Endodermal cell (in vitro differentiated cells): ENCODE measurements at places on chromosomes 1 and 21. TPM values are rescaled to one million over a fixed set of nuclear protein-coding genes. Genes with fewer than 3 reads are reported as not detected.

The ADORA3 gene
- total RNA-seq: not detected in 2 replicates

The C1orf226 gene
- 6.2 to 8.0 TPM (median 6.7 TPM) in 3 replicates for total RNA-seq

The ABCA4 gene
- 0.86 to 1.6 TPM (median 0.92 TPM) in 3 replicates for total RNA-seq

The CATSPER4 gene
- total RNA-seq: 0.20 and 0.36 TPM in 2 replicates

The PCAT6 gene
- 3.1 to 16.5 TPM (median 5.0 TPM) in 3 replicates for total RNA-seq

The EPHX1 gene
- 45.3 to 79.3 TPM (median 49.2 TPM) in 3 replicates for total RNA-seq

The SLC30A10 gene
- total RNA-seq: 2.1 TPM in 1 of 3 replicates, not detected in the others

The CHIT1 gene
- total RNA-seq: not detected in 2 replicates

The HRNR gene
- not detected in 2 replicates for total RNA-seq

The CCDC185 gene
- not detected in 2 replicates for total RNA-seq

The SLC16A4 gene
- total RNA-seq: 0.59 to 0.86 TPM (median 0.78 TPM) in 3 replicates

The CFAP126 gene
- total RNA-seq: 0.86 and 1.2 TPM in 2 replicates

The OR2L8 gene
- total RNA-seq: not detected in 2 replicates

The ZNF697 gene
- 14.8 and 15.6 TPM in 2 replicates for total RNA-seq

The PDE4B gene
- total RNA-seq: 18.0 and 20.5 TPM in 2 replicates

The PAQR6 gene
- total RNA-seq: 11.9 to 18.5 TPM (median 16.4 TPM) in 3 replicates

The ZNF648 gene
- 0.29 TPM in 2 replicates for total RNA-seq

The HSF2BP gene
- 0.95 and 1.7 TPM in 2 replicates for total RNA-seq
